ENCODE measurements at places on chromosomes 4 and X.

DNA sequence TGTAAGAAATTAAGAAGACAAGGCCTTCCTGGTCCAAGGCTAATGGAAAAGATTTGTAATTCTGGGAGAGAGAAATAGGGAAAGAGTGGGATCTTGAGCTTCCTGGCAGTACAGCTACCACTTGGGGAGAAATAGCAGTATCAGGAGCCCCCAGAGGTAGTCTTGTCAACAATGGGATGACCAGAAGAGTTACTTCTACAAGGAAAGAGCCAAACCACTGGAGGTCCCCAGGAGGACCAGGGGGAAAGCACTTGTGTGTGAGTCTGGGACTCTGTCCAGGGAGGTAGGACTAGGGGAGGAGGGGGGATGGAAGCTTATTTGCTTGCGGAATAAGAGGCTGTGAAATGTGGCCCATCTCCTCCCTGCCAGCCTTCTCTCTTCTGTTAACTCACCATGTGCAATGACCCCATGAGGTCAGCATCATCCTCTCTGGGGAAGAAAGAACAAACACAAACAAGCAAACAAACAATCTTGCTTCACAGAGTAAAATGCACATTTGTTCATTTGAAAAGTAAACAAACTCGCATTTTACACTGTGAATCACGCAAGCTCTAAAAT lies 160.1 kb downstream of the STK32B start:
- no peak for DNase-seq

DNA sequence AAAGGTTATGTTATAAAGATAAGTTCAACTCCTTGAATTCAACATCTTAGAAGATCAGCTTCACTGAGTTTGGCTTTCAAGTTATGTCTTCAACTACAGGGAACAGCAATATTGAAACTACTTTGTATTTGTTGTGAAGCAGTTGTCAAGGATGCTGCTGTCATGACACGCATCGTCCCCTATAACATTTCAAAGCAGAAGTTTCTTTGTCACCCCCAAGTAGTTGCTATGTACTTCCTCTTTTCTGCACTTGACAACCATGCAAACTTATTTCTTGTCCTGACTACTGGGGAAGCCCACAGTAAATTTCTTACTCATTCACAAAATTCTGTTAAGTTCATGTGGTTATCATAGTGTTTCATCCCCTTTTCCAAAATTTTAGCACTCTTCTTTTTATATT lies 14.3 kb downstream of the ANTXR2 start:
- no peak for DNase-seq

- DNase-seq: no peak
Measured at GRCh38 chrX:96436105-96436504, 248.5 kb upstream of the DIAPH2 start.

DNA sequence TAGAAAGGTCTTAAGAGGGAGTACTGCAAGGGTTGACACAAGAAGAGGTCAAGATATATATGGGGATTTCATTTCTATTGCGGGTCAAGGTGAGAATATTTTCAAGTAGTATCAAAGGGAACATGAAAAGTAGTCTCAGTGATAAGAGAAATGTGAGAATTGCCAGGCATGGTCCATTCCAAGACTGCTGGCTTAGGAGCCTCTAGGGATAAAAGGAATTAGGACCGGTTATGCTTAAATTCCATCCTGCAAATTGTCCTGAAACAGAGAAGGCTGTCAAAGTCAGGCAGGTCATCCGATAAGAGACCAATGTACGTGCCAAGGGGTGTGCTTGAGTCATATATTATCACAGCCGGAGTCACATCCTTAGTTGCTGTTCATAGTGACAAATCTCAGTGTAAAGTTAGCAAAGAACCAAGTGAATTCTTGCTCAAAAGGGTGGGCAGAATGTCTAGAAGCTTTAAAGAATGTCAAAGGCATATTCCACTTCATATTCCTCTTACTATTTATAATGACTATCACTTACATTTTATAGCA lies 133.6 kb downstream of the CBLL2 start:
- no peak for DNase-seq

- no peak for DNase-seq
Measured at GRCh38 chr4:70877556-70877955, 24.6 kb upstream of the MOB1B start.

DNA sequence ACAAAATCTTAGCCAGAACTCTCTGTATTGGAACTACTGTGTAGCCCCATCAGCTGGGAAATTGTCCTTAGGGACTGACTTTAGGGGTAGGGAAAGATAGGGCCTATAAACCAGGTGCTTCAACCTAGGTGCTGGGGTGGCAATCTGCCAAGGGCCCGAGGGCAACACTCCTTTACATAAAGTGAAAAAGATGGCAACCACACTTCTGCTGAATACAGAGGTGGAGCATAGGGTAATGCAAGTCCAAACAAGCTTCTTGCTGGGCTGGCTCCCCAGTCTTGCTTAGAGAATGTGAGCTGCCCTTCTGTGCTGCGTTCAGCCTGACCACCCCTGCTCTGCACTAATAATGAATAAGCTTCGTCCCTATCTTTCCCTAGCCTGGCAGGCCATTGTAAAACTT lies 9.8 kb downstream of the ZBTB33 start:
- DNase-seq: no peak

DNA sequence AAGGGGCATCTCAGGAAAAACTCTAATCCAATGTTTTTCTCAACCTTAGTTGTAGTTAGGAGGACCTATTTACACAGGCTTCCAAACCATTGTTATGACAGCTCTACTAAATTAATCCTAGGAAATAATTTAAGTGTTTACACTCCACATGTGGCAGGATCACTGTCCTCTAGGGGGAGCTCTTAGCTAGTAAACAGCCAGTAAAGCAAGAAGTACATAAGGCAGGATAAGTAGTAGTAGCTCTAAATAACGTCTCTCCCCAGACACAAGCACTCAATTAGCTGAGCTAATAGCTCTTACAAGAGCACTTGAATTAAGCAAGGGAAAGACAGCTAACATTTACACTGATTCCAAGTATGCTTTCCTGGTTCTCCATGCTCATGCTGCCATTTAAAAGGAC lies 37.3 kb downstream of the NUDT11 start:
- no peak for DNase-seq

- no peak for DNase-seq
Measured at GRCh38 chr4:52968691-52969090, 106.6 kb downstream of the RASL11B start.

DNA sequence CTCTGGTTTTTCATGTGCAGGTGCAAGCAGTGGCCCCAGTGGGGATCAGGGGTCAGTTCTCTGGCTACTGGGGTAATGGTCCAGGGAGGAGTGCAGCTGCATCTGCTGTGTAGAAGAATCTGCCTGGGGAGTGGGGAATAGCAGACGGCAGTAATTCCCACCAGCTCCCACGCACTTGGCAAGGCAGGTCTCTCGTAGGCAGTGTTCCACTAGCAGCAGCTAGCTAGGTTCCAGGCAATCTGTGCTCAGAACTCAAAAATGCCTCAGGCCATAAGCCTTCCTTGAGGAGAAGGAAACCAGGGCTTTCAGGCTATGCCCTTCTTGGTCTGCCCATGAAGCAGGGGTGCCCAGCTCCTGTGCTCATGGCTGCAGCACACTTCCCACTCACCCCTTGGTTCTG lies 38.8 kb downstream of the DCLK2 start:
- DNase-seq: no peak

- no peak for DNase-seq
Measured at GRCh38 chrX:147962476-147962875, 18.7 kb upstream of the FMR1NB start.

- no peak for DNase-seq
Measured at GRCh38 chr4:18033111-18034085, 11.8 kb upstream of the LCORL start.

- DNase-seq: no peak
Measured at GRCh38 chr4:173486714-173487392, 43.2 kb downstream of the HAND2 start.

- DNase-seq: no peak
Measured at GRCh38 chr4:86497980-86498862, 95.9 kb upstream of the PTPN13 start.

DNA sequence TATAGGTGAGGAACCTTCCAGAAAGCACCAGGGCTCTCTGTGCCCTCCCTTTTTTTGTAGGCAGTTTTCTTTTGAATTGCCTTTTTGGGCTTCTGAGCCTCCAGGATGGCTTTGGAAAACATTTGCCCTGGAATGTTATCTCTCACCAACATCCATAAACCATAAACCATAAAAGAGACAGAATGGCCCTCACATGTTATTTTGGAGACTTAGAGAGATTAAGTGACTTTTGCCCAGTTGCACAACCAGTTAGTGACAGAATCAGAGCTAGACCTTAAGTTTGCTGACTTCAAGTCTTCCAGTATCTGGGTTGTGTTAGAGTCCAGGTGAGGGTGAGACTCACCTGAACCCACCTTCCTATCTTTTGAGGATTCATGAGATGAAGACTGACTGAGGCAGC lies 153.0 kb upstream of the STX18 start:
- no peak for DNase-seq

- DNase-seq: no peak
Measured at GRCh38 chrX:54357414-54358377, at the start of gene WNK3. WNK3 (minus strand) TSS chrX:54358046.

DNA sequence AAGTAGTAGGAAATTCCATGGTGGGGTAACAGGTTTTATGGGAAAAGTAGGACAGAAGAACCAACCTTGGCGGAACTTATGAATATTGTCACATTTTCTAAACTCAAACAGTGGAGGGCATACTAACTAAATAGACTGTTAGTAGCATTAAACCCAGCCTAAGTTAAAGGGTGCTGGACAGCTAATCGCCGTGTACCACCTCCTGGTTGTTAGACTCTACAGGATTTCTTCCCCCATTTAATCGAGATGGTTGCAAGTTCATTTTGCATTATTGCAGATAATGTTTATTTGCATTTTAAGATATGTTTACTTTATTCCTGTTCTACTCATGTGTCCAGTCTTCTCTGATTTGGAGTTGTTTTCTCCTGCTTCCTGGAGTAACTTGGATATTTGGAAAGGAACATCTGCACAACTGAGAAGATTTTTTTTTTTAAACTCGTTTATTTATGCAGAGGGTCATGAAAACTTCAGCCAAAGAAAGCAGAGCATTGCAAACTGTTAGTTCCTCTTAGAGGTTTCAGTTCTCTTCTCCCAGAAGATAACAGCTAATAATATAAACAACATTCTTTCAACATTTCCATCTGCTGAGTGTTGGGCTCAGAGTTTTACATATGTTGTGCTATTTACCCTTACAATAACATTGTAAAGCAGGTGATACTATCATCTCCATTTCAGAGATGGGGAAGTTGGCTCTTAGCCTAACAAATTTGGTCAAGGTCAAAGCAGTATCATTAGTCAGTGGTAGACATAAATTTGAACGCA lies 51.5 kb upstream of the TBC1D9 start:
- DNase-seq: no peak

- DNase-seq: no peak
Measured at GRCh38 chr4:158169506-158169905, 3.3 kb downstream of the GASK1B start.

DNA sequence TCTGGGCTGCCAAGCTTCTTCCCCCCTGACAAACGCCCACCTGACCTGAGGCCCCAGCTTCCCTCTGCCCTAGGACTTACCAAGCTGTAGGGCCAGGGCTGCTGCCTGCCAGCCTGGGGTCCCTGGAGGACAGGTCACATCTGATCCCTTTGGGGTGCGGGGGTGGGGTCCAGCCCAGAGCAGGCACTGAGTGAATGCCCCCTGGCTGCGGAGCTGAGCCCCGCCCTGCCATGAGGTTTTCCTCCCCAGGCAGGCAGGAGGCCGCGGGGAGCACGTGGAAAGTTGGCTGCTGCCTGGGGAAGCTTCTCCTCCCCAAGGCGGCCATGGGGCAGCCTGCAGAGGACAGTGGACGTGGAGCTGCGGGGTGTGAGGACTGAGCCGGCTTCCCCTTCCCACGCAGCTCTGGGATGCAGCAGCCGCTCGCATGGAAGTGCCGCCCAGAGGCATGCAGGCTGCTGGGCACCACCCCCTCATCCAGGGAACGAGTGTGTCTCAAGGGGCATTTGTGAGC lies 37.0 kb downstream of the HTRA3 start:
- no peak for DNase-seq

GRCh38 chr4:113790478-113790877 lies 28.9 kb upstream of the CAMK2D start:
- no peak for DNase-seq

DNA sequence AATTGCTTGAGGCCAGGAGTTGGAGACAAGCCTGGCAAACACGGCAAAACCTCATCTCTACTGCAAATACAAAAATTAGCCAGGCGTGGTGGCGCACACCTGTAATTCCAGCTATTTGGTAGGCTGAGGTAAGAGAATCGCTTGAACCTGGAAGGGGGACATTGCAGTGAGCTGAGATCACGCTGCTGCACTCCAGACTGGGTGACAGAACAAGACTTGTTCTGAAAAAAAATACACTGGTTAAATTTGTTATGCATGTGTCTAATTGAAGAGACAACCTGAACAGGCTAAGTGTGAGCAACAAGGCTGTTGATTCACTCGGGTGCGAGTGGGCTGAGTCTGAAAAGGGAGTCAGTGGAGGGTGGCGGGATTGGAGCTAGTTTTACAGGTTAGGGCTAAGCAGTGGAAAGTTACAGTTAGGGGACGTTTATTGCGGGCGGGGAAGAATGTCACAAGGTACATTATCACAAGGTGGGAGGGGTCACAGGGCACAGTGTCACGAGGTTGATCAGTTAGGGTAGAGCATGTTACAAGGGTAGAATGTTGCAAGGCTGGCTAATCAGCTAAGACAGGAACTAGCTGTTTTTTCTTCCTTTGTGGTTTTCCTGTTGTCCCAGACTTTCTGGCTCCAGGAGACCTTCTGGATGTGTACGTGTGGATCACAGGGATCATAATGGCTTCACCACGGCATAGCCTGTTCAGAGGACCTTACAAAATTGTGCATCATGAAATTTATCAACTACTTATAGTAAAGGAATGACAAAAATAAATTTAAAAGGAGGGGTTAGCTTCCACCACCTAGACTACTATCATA lies 115.8 kb downstream of the NAA11 start:
- no peak for DNase-seq

DNA sequence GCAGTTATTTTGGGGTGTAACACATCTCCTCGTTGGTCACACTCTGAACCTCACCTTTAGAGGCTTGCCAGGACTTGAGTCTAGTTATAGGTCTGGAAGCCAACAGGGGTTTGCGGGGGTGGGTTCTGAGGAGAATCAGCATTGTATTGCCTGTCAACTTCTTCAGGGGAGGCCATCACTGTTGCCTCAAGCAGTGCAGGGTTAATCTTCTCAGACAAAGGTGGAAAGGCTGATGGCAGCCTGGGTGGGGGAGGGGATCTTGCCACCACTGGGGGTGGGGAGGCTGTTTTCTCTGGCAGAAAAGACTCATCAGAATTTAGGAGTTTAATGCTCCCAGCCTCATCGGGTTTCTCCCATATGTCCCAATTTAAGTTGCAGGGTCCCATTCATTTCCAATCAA lies 387.8 kb downstream of the PRR32 start:
- no peak for DNase-seq

- no peak for DNase-seq
Measured at GRCh38 chr4:77395481-77395880, 210.1 kb upstream of the CXCL13 start.

GRCh38 chrX:79231662-79232061 lies 87.2 kb downstream of the GPR174 start:
- no peak for DNase-seq

DNA sequence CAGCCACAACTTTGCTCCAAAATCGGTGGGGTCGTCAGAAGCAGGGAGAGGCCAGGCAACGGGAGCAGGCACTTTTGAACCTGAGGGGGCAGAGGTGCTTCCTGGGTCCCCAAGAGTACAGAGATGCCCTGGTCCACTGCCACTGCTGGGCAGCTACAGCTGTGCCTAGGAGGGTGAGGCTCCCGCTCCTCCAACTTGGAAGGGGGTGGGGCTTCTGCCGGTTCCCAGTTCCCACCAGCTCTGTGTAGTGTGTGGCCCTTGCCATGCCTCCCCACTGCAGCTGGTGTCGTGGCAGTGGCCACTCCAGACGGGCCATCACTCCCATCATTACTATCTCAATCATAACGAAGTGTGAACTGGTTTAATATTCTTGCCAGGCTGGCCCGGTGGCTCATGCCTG lies 1496.3 kb downstream of the PCDH7 start:
- no peak for DNase-seq

All from stimulated activated CD8-positive, alpha-beta memory T cell treated with anti-CD3 and anti-CD28 coated beads, Interleukin-7, amount 100 ng/mL, for 1 hour (primary cell).